Fibroblast of the aortic adventitia (primary cell): ENCODE measurements at places on chromosomes 3 and 15.

DNA sequence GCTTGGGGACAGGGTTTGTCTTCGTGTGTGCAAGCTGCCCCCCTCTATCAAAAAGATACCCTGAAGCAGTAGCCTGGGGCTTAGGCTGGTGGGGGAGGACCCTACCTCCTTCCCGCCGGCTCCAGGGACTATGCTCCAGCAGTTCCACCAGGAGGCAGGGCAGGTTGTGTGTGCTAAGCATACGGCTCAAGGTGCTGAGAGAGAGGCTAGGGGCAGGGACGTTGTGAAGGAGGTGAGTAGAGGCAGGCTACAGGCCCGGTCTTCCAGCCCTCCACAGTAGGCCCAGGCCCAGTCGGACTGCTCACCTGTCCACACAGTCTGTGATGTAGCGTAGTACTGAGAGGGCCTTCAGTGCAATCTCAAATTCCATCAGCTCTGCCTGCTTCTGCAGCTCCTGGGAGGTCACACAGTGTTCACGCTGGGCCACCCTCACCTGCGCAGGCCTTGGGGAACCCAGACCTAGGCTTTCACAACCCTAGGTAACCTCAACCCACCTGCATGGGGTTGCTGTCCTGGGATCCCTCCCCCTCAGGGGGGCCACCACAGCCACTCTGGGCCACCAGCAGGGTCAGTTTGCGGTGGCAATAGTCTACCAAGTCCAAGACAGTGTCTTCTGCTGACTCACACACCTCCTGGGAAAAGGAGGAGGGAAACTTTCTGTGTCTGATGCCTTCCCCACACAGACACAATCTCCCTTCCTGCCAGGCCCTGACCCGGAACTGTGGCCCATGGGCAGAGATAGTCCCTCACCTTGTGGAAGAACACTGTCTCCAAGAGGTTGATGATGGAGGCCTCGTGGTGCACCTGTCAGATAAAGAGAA is 2.4 kb upstream of the RASSF1 start:
- DNase-seq: no peak

DNA sequence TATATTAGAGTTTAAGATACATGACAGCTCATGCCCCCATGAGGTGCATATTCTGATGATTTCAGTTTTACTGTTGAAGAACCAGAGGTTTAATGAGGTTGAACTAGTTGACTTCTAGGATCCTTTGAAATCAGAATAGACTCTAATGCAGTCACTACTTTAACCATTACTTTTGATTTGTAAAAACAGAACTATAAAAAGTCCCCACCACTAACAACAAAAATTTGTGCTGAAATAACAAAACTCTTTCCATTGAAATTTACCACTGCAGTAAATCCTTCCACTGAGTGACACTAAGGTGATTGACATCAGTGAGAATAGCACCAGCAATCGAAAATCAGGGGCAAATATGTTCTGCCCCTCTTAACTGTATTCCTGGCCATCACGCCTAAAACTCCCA is 214.1 kb downstream of the SHQ1 start:
- no peak for DNase-seq

GRCh38 chr3:188754267-188754666 is 417.5 kb upstream of the TPRG1 start:
- DNase-seq: no peak

DNA sequence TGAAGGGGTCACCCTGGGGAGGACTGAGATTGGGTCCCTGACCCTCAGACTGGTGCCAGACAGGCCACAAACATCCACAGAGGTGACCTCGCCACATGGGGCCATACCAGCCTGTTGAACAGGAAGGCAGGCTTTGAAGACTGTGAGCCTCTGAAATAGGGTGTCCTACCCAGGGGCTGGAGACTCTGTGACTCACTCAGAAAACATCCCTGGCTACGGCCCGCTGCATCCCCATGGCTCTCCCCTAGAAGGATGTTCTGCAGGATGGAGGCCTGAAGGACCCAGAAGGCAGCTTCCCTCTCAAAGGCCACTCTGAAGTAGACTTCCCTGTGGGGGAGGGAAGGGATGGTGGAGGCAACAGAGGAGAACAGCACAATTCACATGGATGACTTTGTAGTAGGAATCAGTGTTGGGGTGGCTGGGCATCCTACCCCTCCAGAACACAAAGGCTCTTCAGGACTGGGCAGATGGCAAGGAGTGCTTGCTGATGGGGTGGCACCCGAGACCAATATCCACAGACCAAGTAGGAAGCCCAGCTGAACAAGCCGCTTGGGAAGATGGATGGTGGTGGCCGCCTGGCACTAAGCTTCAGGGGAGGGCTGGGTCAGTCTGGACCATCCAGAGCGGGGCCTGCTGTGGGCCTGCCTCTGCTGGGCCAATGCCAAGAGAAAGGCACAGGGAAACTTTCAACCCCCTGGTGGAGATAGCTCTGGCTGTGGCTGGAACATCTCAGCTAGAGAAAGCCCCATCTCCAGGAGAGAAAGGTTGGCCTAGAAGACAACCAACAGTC is 37.6 kb upstream of the DUSP7 start:
- DNase-seq: no peak

DNA sequence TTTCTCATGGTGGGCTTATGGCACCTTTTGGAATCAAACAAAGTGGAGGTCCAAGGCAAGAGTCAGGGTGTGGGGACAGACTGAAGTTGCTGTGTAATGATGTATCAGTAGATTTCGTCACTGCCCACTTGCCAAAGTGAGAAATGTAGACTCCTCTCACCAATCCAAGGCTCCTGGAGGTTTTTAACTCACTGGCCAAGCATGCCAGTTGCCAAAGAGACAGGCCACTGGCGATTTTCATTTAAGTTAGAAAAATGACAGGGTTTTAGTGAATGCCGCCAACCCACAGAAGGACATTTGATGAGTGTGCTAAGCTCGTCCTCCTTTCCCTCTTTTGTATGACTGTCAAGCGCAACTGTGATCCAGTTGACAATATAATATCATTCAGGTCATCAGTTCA is 209.2 kb downstream of the FEZF2 start:
- no peak for DNase-seq

DNA sequence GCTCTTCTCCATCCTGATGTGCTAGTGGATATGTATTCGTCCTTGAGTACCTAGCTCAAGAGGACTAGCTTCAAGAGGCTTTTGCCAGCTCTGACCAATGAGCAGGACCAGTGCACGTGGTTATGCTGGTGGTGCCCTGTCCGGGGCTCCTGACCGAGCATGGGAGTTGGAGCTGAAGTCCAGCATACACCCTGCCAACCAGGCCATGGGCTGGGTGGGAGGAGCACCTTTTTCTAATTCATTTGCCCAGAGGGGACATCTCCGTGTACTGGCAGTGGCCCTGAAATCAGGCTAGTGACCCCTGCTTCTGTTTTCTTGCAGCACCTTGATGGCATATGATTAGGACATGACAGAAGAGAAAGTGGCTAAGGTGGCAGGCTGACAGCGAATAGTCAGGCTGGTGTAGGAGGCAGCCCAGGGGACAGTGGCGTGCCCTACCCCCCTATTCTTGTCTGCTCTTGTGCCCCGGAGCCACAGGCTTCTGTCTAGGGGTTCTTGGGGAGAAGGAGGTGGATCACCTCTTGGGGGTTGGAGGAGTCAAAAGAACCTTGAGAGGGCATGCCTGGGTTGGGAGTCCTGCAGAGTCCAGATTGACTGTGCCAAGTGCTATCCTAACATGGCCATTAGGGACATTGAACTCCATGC is 16.5 kb downstream of the PODXL2 start:
- DNase-seq: no peak
